ENCODE measurements at places on chromosomes 11 and 22. TPM values are rescaled to one million over a fixed set of nuclear protein-coding genes. Genes with fewer than 3 reads are reported as not detected.

- peak; percentile 70 for DNase-seq
These were observed 17.6 kb upstream of the GRK2 start for GRCh38 chr11:67248653-67249052.

The ALDH3B1 gene
- total RNA-seq: 4.9 TPM

The KCNK7 gene
- total RNA-seq: 0.94 TPM

The AGBL2 gene
- 0.25 TPM for total RNA-seq

The WNT7B gene
- not detected for total RNA-seq

Measured in left ventricle myocardium superior (tissue), 1 donor.